Cardiac fibroblast (primary cell): ENCODE measurements at places on chromosomes 11 and 22.

DNA sequence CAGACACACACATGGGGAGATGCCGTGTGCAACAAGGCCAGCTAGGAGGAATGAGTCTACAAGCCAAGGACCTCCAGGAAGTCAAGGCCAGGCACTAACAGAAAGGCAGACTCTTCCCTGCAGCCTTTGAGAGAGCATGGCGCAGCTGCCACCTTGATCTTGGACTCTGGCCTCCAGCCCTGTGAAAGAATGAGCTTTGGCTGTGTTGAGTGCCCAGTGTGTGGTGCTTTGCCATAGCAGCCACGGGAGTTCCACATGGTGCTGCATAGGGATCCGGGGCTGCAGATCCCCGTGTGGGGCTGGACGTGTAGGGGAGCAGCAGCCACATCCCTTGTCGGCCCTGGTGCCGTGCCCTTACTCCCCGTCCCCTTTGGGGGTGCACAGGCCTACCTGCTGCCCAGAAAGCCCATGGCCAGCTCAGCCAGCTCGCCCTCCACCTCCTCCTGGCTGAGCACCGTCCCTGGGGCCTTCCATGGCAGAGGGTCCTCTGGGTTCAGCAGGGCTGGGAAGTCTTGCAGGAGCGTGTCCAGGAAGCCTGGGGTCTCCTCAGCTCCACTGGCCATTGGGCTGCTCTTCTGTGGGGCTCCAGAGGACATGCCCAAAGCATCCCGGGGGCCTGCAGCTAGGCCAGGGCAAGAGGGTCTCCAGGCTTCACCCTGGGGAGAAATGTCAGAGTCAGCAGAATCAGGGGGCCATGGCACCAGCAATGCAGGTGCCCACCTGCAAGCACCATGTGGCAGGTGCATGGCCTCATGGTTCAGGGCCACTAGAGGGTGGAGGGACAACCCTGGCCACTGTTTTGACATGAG, 7.0 kb downstream of the PPM1F start:
- DNase-seq, result no peak

- DNase-seq, result peak; percentile 35
Observed at GRCh38 chr11:1460396-1460985, 26.1 kb downstream of the MOB2 start.

DNA sequence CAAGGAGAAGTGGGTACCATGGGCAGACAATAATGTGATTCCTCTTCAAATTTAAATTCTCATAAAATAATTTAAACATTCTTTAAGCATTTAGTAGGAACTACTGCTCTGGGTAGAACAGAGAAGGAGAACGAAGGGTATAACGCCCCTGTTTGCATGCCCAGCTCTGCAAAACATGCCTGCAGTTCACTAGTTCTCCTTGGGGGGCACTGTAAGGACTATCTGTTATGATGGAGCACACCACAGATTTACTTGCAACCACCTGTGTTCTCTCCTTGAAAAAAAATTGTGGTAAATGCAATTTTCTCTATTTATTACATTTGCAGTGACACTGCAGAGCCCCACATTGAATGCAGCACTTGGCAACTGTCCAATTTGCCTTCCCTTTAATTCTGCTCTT, 100.3 kb downstream of the GUCY1A2 start:
- peak; percentile 32 for DNase-seq

- DNase-seq, result no peak
Observed at GRCh38 chr11:7467652-7468051, 17.7 kb upstream of the OLFML1 start.

DNA sequence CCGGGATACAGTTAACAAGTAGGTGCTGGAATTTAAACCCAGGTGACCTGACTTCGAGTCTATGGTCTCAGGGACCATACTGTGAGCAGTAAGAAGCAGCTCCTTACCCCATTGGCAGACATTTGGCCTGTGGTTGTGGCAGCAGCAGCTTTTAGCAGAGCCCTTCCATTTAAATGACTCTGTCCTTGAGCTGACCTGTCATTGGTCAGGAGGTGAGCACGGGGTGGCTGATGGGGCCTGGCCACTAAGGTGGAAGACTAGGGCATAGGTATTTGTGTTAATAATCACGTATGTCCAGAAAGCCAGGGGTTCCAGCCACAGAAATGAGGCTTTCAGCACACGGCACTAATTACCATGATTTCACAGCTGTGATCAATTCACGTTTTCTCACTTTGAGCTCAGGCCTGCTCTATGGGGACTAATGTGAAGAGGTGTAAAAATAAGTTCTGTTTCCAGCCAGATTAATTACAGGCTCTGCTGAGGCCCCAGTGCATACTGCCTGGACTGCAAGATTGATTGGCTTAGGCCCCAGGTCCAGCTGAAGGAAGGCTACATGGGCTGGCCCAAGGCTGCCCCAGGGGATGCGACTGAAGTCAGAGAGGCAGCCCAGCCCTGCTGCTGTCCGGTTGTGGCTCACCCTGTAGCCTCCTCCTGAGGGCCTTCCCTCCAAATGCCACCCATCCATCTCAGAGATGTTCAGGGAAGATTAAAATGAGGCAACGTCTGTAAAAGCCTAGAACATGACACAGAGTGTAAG, 76.0 kb downstream of the FDX1 start:
- no peak for DNase-seq

DNA sequence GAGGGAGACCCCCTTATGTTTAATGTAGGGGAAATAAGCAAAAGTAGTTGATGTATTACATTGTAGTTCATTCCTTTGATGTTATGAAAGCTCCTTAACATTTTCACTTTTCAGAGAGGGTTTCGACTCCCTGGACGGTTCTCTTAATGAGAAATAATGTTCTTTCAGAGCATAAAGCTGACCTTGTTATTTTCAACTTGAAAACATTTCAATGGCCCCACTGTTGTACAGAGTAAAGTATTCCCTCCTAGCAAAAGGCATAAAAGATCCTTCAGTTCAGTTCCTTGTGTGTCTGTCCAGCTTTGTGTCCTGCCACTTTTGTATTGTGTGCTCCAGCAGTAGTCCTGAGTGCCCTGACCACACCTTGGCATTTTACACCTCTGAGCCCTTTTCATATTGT, 63.9 kb downstream of the UVRAG start:
- no peak for DNase-seq

- DNase-seq, result no peak
Observed at GRCh38 chr22:40653361-40653760, 16.8 kb upstream of the MRTFA start.

- no peak for DNase-seq
Observed at GRCh38 chr22:49566693-49567092, 261.0 kb downstream of the BRD1 start.

DNA sequence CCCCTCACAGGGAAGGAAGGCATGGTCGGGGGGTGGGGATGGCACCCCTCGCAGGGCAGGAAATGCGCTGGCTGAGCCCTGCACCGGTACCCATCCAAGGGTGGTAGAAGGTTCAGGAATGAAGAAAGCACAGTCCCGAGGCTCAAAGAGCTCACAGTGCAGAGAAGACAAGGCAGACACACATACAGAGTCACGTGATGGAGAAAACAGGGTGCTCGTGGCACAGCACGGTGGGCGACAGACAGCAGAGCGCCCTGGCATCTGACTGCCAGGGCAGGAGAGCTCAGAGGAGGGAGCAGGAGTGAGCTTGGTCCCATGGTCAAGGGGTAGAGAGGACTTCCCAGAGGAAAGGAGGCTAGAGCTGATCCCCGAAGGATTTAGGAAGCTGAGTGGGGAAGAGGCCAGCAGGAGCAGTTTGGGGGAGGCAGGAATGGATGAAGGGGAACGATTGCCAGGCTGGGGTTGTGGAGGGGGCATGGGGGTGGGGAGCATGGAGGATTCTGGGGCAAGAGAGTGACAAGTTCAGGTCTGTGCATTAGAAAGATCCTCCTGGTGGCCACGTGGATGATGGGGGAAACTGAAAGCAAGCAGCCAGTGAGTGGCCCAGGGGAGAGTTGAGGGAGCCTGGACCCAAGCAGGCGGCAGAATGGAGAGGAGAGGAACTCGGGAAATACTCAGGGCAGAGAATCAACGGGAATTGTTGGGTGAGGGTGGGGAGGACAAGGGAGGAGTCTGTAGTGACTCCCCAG, 43.9 kb downstream of the PDE2A start:
- DNase-seq, result no peak

DNA sequence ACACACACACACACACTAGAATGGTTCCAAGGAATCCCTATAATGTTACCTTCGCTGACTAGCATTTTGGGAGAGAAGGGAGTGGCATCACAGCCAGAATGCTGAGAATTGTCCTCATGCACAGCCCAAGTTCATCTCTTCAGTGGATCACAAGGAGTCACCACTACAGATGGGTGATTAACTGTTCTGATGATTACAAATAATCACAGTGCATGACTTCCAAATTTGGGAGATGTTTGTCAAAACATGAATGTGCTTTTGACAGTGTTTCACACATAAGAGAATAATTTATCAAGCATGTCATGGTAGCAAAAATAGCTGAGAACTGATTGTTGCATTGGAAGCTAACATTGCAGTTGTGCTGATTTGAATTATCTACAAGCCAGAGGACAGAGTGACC, 80.9 kb upstream of the SC5D start:
- DNase-seq, result no peak

- DNase-seq, result no peak
Observed at GRCh38 chr11:111734101-111734953, 31.9 kb downstream of the PPP2R1B start.

GRCh38 chr11:134063991-134064747, 4.7 kb upstream of the JAM3 start:
- no peak for DNase-seq

DNA sequence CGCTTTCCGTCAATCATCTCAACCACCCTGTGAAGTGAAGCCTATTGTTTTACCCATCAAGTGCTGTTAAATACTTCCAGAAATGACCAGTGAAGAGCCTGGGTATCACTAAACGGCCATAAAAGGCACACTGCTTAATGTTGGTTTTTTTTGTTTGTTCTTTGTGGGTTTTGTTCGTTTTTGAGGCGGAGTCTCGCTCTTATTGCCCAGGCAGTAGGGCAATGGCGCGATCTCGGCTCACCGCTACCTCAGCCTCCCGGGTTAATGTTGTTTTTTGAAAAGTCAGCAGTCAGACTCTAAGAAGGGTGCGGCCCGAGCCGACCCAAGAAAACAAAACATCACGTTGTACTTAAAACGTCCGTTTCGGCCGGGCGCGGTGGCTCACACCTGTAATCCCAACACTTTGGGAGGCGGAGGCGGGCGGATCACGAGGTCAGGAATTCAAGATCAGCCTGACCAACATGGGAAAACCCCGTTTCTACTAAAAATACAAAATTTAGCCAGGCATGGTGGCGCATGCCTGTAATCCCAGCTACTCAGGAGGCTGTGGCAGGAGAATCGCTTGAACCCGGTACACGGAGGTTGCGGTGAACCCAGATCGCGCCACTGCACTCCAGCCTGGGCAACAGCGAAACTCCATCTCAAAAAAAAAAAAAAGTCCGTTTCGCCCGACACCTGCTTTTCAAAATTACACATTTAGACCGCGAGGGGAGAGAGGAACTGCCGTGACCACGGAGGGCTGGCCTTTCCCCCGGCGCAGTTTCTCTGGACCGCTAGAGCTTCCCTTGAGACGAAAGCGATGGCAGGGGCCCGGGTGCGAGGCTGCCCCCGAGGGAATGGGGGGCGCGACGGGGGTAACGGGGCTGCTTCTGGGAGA, 714 bp downstream of the CD59 start:
- peak; percentile 42 for DNase-seq

GRCh38 chr11:104892723-104893511, 5.3 kb downstream of the CASP12 start:
- peak; percentile 30 for DNase-seq

- DNase-seq, result peak; percentile 37
Observed at GRCh38 chr11:10323793-10324170, 18.9 kb downstream of the ADM start.

- no peak for DNase-seq
Observed at GRCh38 chr11:2844116-2844842, 41.3 kb downstream of the CDKN1C start.

- peak; percentile 47 for DNase-seq
Observed at GRCh38 chr22:49934891-49935557, 16.6 kb downstream of the CRELD2 start.

- DNase-seq, result no peak
Observed at GRCh38 chr22:34879001-34879400, 187.0 kb upstream of the ISX start.

DNA sequence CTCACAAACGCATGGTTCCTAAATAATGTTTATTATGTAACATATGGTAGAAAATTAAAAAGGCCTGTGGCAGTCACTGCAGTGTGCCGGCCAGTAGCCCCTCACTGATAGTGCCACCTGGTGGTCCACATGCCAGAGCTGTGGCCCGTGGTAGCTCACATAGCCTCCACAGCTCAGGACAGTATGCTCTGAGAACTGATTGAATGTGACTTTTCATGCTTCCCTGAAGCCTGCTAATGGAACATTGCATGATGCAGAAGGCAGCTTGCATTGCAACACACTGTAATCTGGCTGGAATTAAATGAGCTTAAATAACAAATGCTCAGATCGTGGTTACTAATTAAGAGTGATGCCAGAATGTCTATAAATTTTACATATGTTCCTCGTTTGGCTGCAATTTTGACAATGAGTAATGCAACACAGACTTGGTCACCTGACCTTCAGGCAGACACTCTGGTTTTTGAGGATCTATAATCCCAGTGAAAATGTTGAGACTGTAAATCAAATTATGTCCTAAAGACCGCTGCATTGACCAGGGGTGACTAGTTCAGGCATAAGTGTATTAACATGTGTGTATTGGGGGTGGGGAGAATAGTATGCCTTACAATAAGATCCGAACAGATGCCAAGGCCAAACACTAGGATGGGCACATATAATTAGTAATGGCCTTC, 566.4 kb downstream of the METTL15 start:
- peak; percentile 53 for DNase-seq

DNA sequence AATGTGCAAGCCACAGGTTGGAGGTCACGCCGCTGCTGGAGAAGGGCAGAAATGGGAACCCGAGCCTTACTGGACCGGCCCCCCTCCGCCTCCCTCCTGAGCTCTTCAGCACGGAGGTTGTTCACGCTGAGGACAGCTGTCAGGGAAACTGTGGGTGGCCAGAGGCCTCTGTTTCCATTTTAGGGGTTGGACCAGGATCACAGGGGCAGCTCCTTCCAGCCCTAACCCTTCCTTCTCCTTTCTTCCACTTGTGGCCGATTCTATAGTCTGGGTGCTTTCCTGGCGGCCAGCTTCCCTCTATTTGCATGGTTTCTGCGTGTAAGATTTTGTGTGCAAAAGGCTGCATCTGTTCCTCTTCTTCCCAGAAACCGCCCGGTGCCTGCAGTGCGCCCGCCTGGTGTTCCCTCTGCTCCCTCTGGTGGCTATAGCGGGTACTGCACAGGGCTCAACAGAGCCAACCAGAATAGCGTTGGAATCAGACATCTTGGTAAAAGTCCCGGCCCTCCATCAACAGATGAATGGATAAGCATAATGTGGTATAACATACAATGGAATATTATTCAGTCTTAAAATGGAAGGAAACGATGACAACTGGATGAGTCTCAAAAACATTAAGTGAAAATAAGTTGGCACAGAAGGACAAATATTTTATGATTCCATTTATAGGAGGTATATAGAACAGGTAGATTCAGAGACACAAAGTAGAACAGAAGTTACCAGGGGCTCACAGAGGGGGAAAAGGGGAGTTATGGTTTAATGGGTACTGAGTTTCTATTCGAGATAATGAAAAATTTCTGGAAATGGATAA, 8.4 kb upstream of the SLC22A8 start:
- peak; percentile 73 for DNase-seq
